ENCODE measurements at places on chromosomes 2 and 18.

DNA sequence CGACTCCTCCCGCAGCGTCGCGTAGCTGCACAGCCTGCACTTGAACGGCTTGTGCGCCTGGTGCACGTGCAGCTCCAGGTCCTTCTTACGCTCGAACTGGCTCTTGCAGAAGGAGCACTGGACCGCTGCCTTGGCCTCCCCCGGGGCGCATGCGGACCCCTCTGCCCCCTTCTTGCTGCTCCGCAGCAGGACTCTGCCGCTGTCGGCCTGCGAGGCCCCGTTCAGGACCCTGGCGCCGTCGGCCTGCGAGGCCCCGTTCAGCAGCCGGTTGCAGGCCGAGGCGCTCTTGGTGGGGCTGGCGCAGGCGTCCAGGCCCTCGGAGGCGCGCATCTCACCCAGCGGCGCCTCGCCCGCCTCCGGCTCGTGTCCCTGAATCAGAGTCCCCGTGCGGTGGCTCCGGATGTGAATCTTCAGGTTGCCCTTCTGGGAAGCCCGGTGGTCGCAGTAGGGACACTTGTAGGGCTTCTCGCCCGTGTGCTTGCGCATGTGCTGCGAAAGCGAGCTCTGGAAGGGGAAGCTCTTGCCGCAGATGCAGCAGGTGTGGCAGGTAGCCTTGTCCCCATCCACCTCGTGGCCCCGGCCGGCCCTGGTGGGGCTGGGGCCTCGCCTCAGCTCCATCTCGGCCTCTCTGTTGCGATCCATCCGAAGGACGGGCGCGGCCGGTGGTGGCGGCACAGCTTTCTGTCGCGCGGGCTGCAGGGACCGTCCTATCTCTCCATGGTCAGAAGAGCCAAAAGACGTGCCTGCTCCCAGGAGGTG is 52.5 kb downstream of the ZNF516 start:
- no peak for DNase-seq

DNA sequence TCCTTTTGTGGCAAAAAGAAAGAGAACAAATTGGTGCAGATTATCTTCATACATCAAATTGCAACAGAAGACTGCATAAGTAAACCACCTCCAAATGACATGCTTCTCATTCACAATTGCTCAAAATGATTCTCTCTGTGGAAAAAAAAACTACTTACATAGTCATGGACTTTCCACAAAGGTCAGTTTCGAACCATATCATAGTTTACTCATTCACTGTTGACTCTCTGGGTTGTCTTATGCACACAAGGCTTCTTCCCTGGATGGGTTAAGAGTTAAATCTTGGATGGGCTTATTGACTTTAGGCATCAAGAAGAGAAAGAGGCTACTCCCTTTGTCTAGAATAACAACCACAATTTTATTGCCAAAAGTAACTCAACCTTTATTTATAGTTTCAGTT is 91.3 kb upstream of the RAB27B start:
- DNase-seq = no peak

- DNase-seq = no peak
Observed at GRCh38 chr18:80037869-80038630, 3.8 kb downstream of the RBFA start.

DNA sequence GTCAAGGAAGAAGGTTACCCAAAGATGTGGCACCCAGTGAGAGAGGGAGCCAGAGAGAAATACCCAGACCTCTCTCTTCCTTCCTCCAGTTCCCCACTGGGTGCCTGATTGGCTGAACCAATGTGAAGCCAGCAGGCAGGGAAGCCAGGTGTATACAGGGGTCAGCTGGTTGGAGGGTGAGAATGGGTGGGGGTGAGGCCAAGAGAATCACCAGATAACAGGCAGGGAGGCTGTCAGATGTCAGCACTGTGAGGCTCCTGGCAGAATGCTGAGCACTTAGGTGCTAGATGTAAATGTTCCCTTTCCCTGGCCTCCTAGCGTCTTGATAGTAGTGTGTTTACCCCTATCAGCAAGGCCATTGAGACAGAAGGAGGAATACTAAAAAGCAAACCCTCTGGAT is 104.0 kb upstream of the MGAT5 start:
- DNase-seq = no peak

GRCh38 chr2:191693166-191693565 is 15.2 kb downstream of the NABP1 start:
- no peak for DNase-seq

All from GM10248 (cell line).